NCI-H2107 (cell line): ENCODE measurements at places on chromosomes 3 and 15.

DNA sequence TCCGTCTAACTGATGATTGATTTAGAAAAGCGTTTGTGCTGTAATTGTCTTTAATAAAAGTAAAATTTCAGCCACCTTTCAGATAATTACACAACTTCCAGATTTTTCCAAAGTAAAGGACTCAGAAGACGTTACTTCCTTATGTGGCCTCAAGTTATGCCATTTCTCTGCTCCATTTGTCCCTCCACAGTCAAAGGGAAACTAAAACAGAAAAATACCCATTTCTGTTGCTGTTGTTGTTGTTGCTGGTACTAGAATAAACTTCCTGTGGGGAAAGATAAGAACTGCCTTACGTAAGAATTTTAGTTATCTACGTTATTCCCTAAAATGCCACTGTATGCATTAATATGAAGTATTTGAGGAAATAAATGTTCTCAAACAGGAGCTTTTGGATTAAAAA lies 153.9 kb downstream of the P3H2 start:
- DNase-seq, result no peak

DNA sequence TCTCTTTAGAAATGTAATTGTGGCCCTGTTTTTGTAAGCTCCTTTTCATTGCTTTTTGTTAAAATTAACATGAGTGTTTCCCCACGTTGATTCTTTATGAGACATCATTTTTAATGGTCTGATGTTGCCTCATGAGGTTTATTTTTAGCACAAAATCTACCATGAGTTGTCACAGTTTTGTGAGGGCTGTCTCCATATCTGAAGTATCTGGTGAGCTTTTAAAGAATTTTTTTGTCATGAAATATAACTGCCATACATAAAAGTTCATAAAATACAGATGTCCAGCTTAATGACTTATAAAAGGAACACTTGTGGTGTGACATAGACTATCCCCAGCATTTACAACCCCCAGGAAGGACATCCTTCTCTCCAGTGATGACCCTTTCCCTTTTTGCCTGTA lies 34.3 kb upstream of the CEMIP start:
- DNase-seq, result no peak

DNA sequence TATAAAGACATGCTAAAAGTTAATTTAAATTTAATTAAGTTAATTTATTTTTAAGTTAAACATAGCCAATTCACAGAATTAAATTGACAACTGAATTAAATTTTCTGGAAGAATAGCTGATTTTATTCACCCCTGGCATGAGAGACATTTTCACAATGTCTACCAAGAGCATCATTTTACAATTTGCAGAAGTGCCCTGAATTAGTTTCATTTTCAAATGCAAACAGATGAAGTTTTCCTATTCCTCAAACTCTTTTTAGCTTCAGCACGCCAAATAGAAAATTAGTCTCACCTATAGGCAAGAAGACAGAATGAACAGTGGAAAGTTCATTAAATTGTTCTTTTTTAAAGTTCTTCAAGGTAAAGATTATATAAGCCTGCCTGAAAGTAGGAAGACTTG lies 259.3 kb downstream of the ZBBX start:
- DNase-seq, result no peak

GRCh38 chr3:134799393-134799792 lies 4.3 kb downstream of the EPHB1 start:
- no peak for DNase-seq

GRCh38 chr3:182937293-182938051 lies 42.9 kb downstream of the DCUN1D1 start:
- no peak for DNase-seq

- DNase-seq, result no peak
Measured at GRCh38 chr3:138184994-138185393, 2.1 kb upstream of the ARMC8 start.

DNA sequence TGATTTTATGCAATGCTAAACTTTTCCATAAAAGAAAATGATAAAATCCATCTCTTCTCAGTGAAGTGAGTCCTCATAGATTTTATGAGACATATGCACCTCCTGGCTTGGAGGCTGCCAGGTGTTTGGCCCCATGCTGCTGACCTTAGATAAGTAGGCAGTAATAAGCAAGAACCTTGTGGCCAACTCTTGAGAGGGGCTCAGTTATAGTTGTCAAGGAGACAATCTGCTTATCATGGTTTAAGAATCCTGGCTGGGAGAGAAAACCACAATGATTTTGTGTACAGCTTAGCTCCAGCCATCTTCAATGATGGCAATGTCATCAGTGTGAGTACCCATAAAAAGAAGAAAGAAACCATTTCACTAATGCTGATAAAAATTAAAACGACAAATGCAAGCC lies 252.1 kb downstream of the CPNE4 start:
- no peak for DNase-seq

- no peak for DNase-seq
Measured at GRCh38 chr15:38242055-38242454, 10.6 kb upstream of the SPRED1 start.

DNA sequence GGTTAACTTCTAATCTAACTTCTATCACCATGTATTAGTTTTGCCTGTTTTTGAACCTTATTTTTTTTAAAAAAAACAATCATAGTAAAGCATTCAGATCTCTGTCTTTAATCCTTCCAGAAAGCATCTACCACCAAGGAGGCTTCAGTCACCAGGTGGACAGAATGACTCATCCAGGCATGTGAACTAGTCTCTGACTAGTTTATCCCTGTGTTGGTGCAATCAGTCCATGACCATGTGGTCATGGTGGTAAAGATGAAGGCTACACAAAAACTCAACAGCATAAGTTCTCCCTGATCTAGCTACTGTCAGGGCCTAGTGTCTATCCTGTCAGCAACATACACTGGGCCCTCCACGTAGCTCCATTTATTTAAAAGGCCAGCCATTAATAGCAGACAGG lies 750.6 kb downstream of the AGBL1 start:
- DNase-seq, result no peak

- no peak for DNase-seq
Measured at GRCh38 chr3:99472385-99472784, 166.0 kb upstream of the COL8A1 start.

DNA sequence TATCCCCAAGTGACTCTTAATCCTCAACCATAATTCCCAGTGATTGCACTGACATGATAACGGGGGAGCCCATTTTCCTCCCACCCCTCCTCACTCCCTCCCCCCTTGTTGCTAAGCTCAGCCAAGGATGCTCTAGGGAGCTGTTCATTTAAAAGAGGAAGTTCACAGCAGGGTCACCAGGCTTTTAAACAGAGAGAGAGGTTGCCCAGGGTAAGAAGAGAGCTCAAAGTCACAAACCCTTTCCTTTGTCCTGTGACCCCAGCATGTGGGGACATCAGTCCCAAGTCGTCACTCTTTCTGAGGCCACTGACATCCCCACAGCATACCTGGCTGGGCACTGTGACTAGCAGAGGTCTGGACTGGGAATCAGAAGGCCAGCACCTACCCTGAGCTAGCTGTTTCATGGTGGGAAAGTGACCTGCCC lies 144.1 kb downstream of the RORA start:
- no peak for DNase-seq

- DNase-seq, result no peak
Measured at GRCh38 chr3:30539206-30539605, 67.2 kb upstream of the TGFBR2 start.

DNA sequence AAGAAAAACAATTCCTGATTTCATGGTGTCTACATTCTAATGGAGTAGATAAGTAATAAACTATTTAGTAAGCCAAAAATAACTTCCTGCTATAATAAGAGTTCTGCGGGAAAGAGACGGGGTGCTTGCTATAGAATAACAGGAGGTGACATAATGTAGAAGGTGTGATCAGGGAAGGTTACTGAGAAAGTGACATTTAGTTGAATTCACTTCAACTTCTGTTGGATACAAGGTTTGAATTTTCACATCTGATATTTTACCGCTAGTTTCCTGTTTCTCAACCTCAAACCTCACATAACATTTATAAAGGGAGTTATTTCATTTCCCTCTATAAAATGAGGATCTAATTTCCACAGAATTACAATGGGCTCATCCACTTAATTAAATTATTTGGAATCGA lies 102.3 kb upstream of the GBE1 start:
- no peak for DNase-seq

GRCh38 chr3:88209356-88209755 lies 59.6 kb downstream of the C3orf38 start:
- no peak for DNase-seq

DNA sequence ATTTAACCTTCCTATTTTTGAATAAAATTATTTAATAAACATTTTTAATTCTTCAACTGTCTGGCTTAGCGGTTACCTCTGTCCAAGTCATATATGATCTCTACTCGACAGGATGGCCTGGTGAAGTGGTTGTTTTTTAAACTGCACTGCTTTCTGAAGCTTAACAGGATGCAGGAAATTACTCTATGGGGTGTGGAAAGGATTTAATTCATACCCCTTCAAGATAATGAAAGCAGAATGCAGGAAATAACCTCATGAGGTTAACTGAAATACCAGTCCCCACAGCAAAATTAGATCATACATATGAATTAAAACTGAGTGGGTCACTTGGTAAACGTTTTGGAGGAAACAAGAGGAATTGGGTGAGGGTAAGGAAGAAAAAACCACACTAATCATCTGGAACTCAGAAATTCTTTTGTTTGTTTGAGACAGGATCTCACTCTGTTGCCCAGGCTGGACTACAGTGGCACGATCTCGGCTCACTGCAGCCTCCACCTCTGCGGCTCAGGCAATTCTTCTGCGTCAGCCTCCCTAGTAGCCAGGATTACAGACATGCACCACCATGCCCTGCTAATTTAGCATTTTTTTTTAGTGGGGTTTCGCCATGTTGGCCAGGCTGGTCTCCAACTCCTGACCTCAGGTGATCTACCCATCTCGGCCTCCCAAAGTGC lies 50.1 kb downstream of the LYSMD4 start:
- DNase-seq, result no peak
